ENCODE measurements at places on chromosomes 2 and 18. TPM values are rescaled to one million over a fixed set of nuclear protein-coding genes. Genes with fewer than 3 reads are reported as not detected.

Gene ORMDL1
- 48.7 TPM for total RNA-seq

Gene PROC
- 0.92 TPM for total RNA-seq

Gene MARS2
- total RNA-seq, result 9.9 TPM

Gene ALPG
- total RNA-seq, result not detected
